ENCODE measurements at places on chromosomes 5 and 9.

- DNase-seq, result peak; percentile 17
Measured at GRCh38 chr5:90473396-90474234, 956 bp downstream of the MBLAC2 start.

GRCh38 chr5:109080481-109080880 is 329.3 kb downstream of the PJA2 start:
- no peak for DNase-seq

GRCh38 chr5:886036-886435 is 6.6 kb downstream of the BRD9 start:
- no peak for DNase-seq

GRCh38 chr5:10330511-10331230 is 22.8 kb upstream of the MARCHF6 start:
- DNase-seq, result no peak

DNA sequence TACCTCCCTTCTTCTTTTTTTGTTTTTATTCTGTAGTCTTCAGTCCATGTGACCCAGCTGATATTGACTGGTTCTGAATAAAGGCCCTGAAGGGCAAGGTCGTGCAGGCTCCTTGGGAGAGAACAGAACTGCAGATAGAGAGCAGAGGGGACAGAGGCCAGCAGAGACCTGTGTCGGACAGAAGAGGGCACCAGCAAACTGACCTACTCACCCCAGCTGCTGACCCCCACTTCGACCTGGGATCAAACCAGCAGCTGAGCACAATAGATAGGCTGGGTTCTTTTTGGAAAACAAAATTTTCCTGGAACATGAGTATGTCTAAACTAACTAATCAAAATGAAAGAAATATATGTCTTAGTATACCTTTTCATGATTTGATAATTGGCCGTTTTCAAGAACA is 695.1 kb downstream of the NR2F1-AS1 start:
- no peak for DNase-seq

DNA sequence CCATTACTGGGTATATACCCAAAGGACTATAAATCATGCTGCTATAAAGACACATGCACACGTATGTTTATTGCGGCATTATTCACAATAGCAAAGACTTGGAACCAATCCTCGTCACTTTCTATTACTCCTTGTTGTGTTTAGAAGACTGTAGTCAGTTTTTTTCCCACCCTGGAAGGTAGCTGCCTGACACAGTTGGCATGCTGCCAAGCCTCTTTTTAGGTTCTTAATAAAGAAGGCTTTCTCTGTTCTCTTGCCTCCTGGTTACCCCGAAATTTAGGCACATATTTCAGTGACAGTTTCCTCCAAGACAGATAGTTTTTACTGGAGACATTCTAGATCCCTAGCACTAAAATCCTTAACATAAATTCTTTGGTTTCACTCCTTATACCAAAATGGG is 205.4 kb upstream of the PCSK5 start:
- DNase-seq, result no peak

- DNase-seq, result peak; percentile 79
Measured at GRCh38 chr5:14250084-14250695, 107.0 kb downstream of the TRIO start.

GRCh38 chr5:173733425-173733824 is 117.0 kb upstream of the BOD1 start:
- DNase-seq, result no peak

DNA sequence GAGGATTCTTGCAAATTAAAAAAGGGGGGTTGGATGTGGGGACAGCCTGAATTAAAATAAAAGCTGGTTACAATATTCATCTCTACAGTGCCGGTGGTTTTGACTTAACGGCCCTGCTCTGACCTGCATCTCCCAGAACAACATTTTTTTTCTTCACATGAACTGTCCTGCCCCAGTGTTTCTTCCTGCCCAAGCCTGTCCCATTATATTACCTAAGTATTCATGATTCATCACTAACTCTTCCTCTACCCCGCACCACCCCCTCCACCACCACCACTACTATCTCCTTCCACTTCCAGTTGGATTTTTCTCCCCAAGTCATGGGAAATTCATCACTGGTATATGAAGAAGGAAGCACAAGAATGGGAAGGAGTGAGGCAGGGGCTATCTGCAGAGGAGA is 90.1 kb downstream of the ZFAND5 start:
- no peak for DNase-seq

All from occipital lobe (tissue), 3 donors.